Erythroblast (primary cell): ENCODE measurements at places on chromosomes 16 and 17.
A peak's percentile ranks its signal among the peaks of the same experiment; 100 is the strongest.

DNA sequence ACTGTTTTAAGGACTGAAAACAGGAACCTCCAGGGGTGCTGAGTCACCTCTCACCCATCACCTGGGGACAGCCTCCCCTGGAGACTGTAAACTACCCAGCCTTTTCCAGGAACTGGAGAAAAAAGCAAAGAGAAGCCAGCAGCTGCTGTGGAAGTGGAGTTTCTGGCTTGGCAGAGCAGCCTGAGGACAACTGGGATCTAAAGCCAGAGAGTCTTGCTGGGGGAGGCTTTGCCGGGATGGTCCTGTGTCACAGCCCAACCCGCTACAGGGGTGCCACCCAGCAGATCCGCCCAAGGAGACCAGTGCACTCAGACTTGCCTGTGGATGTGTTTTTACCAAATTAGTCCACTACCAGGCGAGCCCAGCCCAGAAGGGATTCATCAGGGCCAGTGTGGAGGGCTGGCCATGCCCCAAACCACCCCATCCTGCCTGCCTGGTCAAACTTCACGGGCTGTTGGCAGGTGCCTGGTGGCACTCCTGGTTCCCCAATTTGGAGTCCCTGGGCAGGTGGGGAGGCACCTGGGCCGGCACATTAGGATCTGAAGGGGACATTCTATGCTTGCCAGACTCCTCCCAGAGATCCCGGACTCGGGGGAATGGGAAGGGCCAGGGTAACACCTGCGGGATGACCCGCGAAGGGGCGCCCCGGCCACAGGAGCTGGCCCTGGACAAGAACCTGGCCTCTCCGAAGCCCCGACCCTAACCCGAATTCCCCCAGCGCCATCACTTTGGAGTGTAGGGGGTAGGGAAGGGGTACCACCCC lies 771 bp downstream of the MSRB1 start:
- no peak for DNase-seq

DNA sequence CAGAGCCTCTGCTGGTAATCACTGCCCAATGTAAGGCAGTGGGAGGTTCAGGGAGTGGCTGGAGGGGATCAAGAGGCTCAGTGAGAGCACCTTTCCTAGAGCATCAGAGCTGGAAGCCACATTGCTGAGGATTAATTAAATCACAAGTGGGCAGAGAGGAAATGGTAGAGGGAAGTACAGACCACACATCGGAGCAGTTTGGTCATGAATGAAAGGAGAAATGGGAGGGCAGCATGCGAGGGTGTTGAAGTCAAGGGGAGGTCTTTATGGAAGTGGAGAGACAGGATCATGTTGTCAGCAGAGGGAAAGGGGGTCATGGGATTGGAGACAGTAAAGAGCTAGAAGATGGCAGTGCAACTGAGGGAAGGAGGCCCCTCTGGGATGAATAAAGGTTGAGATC lies 2.3 kb downstream of the CCL17 start:
- no peak for DNase-seq

DNA sequence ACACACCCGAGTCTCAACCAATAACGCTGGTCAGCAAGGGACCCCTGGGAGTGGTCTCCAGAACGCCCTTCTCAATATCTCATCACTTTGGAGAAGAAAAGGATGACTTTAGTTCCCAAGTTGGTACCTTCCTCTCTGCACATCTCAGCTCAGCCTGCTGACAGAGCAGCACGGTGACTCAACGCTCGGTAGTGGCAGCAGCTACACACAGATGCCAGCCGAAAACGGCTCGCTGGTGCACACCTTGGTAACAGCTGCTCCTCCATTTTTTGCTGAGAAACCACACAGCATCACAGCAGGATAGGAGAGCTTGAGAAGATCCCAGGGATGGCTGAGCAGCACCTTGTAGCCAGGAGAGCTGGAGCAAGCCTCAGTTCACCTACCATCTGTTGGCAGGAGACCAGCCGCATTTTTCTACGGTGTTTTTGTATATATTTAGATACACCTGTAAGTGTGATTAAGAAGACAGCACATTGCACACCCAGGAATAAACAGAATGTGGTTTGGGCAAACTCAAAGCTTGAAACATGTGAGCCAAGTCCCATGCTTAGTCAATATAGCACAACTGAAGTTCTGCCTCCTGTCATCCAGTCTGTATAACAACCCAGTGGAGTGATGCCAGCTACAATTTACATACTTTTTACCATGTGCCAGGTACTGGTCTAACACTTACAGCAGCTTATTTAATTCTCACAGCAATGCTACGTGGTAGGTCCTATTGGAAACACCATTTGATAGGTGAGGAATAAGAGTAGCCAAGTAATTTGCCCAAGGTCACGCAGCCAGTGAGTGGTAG lies 83.8 kb upstream of the ERCC4 start:
- DNase-seq: no peak

DNA sequence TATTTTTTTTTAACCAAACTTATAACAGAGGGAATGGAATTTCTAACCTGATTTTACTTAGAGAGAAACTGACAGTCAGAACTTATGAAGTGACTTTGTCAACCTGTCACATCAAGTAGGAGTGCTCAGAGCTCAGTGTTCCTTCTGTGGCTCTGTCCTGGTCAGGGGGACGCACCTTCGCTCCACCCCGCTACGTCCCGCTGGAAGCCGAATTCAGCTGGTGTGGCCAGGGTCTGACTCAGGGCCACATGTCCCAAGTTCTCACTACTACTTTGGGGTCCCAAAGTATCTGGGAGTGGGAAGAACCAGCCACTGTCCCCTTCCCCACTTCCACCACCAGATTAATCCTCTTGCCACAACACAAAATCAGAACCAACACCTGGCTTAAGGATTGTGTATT lies 51.4 kb downstream of the C16orf78 start:
- no peak for DNase-seq

DNA sequence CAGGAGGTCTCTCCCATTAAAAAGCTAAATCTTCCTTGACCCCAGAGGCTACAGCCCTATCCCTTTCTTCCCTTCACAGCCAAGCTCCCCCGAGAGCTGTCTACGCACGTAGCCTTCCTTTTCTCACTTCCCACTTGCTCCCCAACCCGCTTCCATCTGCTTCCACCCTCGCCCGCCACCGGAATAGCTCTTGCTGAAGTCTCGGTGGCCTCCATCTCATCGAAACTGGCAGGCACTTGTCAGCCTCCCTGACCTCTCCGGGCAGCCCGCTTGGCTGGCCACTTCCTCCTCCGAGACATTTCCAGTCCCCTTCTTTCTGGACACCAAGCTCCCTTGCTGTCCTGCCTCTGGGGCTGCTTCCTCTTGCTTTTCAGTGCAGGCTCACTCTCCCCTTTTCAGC lies 10.7 kb upstream of the EPOP start:
- DNase-seq: no peak

- DNase-seq: no peak
These were observed 119.5 kb upstream of the CORO6 start for GRCh38 chr17:29742210-29742513.

DNA sequence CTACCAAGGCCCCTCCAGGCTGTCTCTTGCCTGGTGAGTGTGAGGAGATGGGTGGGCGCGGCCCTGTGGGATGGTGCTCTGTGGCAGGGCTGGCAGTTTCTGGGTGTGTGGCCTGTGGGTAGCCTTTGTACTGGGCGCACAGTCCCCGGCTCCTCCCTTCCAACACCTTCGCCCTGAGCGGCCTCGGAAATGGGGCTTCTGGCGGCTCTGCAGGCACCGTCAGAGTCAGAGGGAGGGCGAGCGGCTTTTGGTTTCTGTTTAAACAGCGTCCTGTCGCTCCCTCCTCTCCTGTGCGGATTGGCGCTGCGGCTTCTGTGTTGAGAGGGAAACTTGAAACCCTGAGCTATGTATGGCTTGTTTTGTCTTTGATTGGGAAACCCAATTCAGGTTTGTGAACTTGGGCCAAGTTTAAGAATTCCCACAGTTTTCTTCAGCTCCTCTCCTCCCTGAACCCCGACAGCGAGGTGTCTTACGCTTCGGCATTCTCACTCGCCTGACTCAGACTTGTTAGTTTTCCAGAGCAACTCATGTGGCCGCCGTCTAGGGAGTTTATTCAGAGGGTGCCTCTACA lies 8.3 kb upstream of the ZNF750 start:
- DNase-seq: no peak

- DNase-seq: no peak
These were observed 41.1 kb downstream of the MEOX1 start for GRCh38 chr17:43620581-43620980.

DNA sequence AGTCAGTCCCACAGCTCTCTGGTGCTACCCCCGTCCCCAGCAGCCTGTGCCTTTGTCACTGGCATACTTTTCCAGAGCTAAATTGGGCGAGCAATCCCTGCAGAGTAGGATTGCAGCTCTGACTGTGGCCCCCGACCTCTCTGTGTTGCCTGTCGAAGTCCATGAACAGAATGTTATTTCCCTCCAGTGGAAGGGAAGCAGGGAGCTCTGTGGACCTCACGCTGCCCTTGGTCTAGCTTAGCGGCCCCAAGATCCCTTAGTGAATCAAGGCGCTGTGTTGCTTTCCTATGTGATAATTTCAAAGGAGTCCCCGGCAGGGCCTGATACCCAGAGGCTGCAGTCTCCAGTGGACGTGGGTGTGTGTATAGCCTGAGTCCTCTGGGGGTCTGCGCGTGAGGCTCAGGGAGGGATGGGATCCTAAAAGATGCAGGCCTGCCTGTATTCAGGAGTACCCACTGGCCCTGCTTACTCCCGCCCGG lies 15.5 kb upstream of the CD300A start:
- no peak for DNase-seq

- DNase-seq: no peak
These were observed 190.4 kb downstream of the SALL1 start for GRCh38 chr16:50960517-50961202.

DNA sequence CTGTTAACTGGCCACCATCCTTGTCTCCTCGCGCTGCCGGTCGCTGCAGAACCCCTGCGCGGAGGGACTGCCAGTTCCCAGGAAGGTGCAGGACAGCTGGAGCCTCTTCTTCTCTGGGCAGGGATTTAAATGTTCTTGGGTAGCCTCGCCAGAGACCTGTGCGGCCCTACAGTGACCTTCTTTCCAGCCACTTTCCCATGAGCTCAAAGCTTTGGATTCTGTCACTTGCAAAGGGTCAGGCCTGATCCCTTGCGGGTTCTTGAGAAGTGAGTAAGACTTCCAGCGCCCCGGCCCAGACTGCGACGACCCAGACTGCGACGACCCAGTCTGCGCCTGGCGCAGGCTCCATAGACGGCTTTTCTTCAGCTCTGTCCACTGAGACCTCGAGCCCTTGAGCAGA lies 1.4 kb upstream of the SLFN5 start:
- DNase-seq: no peak

DNA sequence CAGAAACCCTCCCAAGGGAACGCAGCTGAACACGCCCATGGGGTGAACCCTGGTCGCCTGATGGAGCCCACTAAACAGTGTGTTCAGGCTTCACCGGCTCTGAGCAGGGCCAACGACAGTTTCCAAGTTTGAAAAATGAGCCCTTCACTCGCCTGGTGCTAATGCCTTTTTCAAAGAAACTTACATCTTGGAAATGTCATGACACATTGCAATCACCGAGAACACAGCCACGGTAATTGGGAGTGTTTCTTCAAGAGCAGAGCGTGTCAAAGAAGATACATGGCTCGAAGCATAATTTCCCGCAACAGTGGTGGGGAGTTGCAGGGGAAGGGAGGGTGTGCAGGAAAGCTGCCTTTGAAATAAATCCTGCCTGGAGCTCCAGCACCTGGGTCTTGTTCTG lies 463.2 kb downstream of the TMEM114 start:
- DNase-seq: no peak

- no peak for DNase-seq
These were observed 111.3 kb downstream of the C16orf78 start for GRCh38 chr16:49484936-49485335.

DNA sequence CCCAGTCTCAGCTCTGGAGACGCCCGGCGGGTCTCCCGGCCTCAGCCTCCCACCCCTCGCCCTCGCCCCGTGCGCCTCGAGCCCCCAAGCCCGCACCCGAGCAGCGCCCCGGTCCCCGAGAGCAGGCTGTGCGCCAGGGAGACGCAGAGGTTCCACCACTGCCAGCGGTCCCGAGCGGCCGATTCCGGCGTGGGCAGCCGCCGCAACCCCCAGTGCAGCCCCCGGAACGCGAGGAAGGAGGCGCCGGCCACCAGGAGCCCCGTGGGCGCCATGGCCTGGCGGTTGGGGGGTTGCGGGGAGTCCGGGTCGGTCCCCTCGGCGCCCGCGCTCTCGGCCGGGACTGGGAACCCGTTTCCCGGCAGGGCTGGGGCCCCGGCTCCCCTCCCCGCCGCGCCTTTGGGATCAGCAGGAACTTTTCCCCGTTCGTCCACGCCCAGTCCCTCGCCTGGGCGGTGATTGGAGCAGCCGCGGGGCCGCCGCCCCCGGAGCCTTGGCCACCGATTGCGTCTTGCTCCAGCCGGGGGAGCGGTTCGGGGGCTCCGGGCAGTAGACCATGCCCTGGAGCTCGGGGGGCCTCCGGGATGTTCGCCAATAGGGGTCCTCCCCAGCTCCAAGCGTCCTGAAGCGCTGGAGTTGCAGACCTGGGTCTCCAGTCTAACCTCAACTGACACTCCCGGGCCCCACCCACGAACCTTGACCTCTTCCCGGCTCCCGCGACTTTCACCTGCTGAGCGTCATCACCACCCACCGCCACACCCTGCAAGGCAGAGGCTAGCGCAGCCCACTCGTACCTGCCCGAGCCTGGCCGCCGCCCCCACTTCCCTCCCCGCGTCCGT lies at the start of gene TLCD2:
Gene TLCD2, minus strand, starts transcription at position 407 of the 836 bp plus-strand sequence. Its CDS starts 135 bp downstream, at position 272.
- peak; percentile 70 for DNase-seq

DNA sequence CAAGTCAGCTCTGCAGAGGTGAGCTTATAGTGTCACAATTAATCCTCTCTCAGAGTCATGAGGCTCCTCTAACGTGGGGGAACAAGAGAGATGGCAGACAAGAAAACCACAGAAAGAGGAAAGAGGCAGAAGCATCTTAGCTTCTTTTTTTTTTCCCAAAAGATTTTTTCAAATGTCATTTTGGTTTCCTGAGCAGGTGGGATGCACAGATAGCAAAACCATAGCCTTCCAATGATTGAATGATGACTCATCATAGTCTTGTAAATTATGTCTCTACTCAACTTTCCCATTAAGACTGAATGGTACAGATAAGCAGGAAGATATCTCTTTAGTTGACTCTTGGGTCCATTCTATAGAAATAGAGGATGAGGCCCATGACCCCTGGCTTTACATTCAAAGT lies 162.8 kb upstream of the ZFHX3 start:
- no peak for DNase-seq

DNA sequence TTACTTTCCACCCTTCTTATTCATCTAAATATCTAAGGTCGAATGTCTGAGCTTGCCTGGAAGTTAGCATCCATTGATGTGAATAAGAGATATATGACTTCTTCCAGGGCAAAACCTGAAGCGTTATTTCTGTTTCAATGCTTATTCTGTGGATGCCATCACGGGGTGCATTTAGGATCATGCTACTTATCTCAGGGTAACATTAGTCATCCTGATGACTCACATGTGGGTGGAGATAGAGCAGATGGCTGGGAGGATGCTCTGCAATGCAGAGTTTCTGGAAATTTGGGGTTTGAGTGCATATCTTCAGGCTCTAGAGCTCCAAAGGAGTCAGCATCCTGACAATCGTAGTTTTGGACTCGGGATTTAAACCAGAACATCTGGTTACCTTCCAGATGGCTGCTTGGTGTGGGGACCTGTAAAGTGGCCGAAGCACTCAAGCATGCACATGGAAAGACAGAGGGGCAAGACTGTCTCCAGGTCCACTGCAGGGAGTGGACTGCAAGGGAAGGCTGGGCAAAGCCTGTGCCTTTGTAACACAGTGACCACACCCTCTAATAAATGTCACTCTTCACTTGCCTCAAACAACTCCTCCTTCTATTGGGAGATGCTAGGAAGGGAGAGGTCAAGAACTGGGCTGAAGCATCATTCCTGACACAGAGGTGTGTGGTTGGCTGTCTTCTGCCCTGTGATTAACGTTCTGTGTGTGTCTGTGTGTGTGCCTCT lies 175.2 kb upstream of the SALL1 start:
- DNase-seq: peak; percentile 62

- no peak for DNase-seq
These were observed 262.3 kb downstream of the STX8 start for GRCh38 chr17:9313346-9313745.

- no peak for DNase-seq
These were observed 12.9 kb upstream of the ZKSCAN2 start for GRCh38 chr16:25270577-25270976.
